Omental fat pad (tissue), 4 donors: ENCODE measurements at places on chromosomes 5 and 9. TPM values are rescaled to one million over a fixed set of nuclear protein-coding genes. Genes with fewer than 3 reads are reported as not detected.
A peak's percentile ranks its signal among the peaks of the same experiment; 100 is the strongest.

DNA sequence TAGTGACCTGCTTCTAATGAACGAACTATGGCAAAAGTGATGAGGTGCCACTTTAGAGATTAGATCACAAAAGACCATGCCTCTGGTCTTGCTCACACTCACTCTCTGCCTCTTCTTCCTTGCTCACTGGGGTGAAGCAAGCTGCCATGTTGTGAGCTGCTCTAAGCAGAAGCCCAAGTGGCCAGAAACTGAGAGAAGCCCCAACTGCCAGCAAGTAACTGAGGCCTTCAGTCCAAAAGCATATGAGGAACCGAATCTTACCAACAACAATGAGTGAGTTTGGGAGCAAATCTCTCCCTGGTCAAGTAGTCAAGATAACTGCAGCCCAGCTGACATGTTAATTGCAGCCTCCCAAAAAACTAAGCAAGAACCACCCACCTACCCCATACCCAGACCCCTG lies 126.0 kb upstream of the ACO1 start:
- DNase-seq = no peak

DNA sequence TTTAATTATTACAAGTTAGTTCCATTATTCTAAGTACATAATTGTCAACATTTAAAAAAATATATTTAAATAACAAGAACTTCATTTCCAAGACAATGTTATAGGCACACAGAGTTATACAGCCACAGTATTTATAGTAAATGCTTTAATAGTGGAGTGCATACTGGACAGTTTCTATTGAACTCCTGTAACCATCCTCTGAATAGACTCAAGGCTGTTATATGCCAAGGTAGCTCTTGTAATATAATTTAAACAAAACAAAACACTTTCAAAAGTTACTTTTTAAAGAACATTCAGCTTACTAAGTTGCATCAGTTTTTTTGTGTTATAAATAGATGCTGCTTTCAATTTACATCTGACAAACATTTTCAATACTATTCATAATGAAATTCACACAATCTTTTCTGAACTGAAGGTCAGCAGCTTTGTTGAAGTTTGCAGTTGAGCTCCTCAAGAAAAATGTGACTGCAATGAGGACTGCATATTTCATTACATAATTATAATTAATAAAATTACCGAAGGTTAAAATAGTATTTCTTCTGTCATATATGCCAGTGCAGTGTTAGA lies 549.9 kb upstream of the CYLC2 start:
- no peak for DNase-seq

DNA sequence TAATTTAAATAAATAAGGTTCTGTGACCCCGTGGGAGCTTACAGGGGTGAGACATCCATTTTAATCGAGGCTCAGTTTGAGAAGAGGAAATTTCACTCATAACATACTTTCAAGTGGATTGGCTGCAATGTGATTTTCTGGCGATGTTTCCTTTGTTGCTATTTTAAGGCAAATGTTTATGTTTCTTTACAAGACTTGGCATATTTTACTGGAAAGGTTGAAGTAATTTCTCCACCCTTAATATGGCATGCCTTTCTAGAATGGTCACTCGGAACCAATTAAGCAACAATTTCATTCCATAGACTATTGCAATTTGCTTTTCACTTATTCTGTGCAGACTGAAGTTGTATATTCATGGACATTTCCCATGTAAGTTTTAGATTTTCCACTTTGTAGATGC lies 438.0 kb upstream of the WWC1 start:
- DNase-seq = no peak

- DNase-seq = no peak
Measured at GRCh38 chr9:124369231-124369797, 45.9 kb downstream of the PSMB7 start.

- no peak for DNase-seq
Measured at GRCh38 chr9:124629600-124629999, 122.4 kb upstream of the NR5A1 start.

GRCh38 chr5:16856531-16856930 lies 79.6 kb downstream of the MYO10 start:
- no peak for DNase-seq

- no peak for DNase-seq
Measured at GRCh38 chr9:15403155-15403554, 19.5 kb upstream of the SNAPC3 start.

Gene SLC2A6
- total RNA-seq = 4.4 TPM

- DNase-seq = no peak
Measured at GRCh38 chr9:119959846-119960545, 590.8 kb upstream of the BRINP1 start.

GRCh38 chr5:120017513-120017912 lies 388.2 kb downstream of the FAM170A start:
- DNase-seq = no peak

DNA sequence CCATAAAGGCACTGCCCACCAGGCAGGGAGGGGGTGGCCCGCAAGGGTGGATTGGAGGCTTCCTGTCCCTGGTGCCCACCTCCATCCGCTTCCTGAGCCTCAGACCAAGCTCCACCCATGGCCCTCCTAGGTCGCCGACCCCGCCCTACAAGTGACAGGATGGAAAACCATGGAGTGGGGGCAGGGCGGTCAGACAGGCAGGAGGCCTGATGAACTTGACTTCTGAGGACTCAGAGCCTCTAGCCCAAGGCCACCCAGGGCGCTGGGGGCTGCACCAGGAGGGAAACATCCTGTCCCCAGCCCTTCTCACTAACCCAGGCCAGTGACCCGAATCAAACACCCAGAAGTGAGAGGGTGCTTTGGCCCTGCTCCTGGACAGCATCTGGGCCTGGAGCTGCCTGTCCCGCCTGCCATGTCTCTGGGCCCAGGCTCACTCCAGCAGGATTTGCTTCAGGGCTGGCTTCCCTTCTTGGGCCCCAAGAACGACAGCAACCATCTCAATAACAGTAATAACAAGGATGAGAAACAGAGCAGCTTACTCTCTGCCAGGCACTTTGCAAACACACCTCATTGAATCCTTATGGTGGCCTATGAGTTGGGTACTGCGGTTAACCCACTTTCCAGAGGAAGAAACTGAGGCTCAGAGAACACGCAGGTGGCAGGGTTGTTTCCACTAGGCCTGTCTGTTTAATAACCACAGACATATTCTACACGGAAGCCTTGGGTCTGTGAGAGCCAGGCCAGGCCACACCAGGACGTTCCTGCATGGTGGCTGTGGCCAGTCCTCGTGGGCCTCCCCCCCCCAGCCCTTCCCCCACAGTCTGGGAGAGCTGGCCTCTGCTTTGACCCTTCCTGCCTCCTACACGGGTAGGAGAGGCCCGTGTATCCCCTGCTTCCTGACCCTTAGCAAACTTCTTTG lies 4.4 kb upstream of the ST6GALNAC6 start:
- no peak for DNase-seq

DNA sequence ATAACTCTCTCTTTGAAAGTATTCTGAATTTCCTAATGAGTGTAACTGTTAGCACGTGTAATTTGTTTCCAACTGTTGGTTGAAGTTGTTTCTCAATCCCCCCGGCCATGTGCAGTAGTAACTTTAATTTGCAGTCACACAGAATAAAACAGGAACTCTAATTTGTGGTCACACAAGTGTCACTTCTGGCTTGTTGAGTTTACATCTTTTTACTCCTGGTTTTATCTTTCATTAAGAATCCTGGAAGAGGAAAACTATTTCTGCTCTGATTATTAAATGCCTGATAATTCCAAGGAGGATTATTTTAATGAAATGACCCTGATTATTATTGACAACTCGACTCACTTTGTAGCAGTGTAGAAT lies 1.2 kb downstream of the SCAMP1 start:
- no peak for DNase-seq

GRCh38 chr9:18989865-18990264 lies 43.1 kb downstream of the SAXO1 start:
- no peak for DNase-seq

Gene IFNB1
- not detected for total RNA-seq

GRCh38 chr9:36192196-36192595 lies 1.5 kb downstream of the CLTA start:
- no peak for DNase-seq

DNA sequence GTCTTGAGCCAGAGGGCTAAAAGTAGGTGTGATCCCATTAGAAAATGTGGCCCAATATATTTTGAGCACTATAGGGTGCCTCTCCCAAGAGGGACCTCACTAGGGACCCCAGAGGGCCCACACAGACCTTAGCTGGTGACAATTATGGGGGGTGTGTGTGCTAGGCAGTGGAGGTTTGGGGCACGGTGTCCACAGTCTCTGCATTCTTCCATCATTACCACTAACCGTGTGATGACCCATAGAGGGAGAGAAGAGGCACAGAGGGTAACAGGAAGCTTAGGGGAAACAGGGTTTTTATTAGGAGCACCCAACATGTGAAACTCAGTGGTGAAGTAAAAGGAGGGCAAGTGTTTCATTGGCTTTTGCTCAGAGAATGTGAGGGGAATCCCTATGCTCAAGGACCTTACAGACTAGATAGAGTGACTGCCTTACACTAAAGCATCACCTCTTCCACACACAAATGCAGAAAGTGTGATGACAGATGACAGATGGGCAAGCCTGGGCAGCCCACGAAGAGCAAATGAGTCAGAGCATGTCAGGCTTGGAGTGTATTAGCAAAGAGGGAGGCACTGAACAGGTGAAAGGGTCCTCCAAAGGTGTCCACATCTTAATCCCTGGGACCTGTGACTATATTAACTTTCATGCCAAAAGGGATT lies 2.5 kb upstream of the ACTL7A start:
- no peak for DNase-seq

DNA sequence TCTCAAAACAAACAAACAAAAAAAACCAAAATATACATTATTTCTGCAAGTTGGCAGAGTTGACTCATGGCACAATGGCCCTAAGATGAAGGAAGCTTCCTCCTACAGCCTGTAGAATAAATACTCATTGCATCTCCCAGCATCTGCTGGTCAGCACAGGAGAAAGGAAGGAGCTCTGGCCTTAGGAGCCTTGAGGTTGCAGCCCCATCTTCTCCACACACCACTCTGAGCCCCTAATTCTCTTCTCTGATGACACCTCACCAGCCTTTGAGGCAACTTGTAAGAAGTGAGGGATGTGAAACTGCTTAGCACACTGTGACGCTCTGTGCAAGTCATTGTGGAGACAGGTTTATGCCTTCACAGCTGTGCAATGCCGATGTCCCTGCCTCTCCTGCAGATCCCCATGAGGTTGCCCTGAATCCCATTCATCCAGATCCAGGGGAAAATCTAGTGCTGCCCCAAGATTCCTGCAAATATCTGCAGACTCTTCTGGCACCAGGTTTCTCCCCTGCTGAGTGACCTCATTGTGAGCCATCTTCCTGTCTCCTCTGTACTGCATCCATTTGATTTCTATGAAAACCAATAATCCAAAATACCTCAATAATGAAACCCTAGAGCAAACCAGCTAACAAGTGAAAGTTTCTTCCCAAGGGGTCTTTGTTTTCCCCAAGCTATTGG lies 65.3 kb upstream of the TGFBR1 start:
- no peak for DNase-seq

Gene ORM1
- total RNA-seq = not detected

Gene RLN1
- not detected for total RNA-seq

DNA sequence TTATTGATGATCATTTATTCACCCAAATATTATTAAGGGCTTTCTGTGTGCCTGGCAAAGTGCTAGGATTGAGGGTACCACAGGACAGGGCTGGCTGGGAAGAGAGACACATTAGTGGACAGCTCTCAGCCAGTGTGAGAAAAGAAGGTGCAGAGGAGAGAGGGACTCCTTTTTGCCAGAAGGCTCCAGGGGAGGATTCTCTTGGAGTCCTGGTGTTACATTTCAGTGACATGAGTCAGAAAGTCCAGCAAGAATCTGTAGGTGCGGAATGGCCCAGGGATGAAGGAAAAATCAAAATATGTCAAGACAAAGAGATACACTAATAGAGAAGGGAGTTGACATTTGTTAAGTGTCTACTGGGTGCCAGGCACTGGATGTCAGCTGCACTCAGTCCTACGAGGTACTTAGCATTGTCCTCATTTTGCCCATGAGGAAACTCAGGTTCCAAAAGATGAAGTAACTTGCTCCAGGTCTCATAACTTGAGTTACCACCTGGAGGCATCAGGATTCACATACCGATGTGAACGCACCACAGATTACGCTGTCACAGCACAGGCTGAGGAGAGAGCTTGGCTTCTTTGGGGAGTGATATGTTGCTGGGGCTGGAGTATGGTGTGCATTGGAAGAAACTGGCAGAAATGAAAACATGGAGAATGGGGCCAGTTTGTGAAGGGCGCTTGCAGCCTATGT lies 60.5 kb downstream of the RASGRF2 start:
- DNase-seq = no peak

GRCh38 chr9:131590907-131591844 lies 45.9 kb downstream of the PRRT1B start:
- peak; percentile 44 for DNase-seq

Gene MCC
- 32.8 TPM for total RNA-seq

- no peak for DNase-seq
Measured at GRCh38 chr9:89359751-89360261, 41.5 kb downstream of the SECISBP2 start.

DNA sequence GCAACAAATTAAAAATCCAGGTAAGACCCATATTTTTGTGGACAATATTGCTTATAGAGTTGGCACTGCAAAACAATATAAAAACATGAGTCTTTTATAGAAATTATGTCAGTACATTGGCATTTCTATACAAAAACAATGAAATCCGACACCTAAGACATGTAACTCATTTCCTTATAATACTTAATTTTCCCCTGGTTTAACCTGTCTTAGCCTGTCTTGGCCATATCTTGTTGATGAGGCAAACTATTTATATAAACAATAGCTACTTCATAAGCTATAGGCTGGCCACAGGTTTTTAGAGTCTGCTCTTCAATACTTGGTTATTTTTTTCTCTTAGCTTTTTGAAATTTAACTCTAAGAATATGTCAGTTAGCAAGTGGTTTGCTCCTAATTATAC lies 44.7 kb upstream of the IZUMO3 start:
- DNase-seq = no peak
